Stimulated activated CD8-positive, alpha-beta memory T cell treated with anti-CD3 and anti-CD28 coated beads, Interleukin-7, amount 100 ng/mL, for 1 hour (primary cell): ENCODE measurements at places on chromosomes 3 and 15.

DNA sequence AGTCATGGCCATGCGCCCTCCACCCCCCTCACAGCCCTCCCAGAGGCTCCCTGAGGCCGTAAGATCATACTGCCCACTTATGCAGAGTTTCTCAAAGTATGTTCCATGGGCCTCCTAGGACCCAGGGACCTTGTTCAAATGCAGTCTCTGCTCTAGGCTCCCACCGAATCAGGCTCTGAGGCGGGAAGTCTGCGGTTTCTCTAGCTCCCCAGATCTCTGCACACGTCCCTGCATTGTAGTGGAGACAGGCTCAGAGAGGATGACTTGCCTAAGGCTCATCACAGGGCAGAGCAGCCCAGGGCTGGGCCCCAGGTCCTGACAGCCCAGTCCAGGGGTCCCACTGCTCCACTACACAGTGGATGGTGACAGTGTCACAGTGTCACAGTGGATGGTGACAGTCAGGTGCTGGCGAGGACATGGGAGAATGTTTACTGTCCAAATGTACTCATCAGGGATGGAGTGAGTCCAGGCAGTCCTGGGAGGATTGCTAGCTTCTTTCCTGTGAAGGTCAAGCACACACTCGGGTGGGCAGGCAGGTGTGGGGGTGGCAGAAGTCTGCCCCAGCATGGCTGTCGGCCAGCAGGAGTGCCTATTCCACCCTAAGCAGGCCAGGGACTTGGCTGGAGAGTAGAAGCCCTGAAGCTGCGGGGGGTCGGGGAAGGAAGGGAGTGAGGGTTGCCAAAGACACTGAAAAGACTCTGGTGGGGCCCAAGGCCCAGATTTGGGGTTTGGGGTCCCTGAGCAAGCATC is 12.4 kb downstream of the ANKRD63 start:
- DNase-seq: no peak

DNA sequence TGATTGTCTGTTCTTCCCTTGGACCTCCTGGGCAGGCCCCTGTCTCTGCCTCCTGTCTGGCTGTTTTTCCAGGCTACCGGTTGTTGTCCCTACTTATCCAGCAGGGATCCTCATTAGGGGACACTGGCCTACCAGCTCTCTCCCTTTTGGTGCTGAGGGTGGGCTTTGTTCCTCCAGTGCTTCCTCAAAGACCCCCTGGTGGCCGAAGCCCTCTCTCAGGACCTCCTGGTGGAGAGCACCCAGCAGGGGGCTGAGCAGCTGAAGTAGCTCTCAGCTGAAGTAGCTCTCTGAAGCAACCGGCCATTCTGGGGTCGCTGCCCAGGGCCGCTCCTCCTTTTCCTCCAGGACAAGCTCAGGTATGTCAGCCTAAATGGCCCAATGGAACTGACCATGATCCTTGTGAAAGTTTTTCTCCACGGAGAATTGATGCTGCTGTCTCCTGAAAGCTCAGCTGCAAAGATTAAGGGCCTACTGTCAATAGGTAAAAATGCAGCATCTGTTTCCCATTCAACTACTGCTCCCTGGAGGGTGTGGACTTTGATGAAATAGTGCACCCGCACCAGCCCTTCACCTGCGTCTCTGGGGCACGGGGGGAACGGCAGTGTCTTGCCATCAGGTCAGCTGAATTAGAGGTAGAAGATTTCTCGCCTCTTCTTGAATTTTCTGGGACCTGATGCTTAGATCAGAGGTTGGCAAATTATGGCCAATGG is 27.6 kb downstream of the ARNT2 start:
- no peak for DNase-seq

GRCh38 chr3:108489776-108490175 is 20.6 kb downstream of the MYH15 start:
- no peak for DNase-seq

- DNase-seq: no peak
Observed at GRCh38 chr3:13706451-13706850, 157.5 kb downstream of the FBLN2 start.

GRCh38 chr15:45635191-45635638 is 386 bp downstream of the SQOR start:
- peak; percentile 20 for DNase-seq

DNA sequence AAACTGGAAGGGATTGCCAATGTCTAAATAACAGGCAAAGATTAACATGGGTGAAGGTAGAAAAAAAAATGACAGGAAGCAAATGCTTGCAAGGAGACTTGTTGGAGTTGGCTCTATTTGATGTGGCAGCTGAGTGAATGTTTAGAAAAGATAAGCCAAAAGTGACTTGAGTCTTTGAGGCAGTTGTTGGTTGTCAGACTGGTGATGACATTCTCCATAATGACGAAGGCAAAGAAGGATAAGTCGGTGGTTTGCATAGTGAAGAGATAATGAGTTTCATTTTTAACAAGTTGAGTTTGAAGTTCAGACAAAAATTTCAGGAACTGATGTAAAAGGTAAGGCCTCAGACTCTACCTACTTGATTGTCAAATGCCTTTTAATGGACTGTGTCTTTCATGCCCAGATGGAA is 704.1 kb upstream of the SGO1 start:
- DNase-seq: no peak

DNA sequence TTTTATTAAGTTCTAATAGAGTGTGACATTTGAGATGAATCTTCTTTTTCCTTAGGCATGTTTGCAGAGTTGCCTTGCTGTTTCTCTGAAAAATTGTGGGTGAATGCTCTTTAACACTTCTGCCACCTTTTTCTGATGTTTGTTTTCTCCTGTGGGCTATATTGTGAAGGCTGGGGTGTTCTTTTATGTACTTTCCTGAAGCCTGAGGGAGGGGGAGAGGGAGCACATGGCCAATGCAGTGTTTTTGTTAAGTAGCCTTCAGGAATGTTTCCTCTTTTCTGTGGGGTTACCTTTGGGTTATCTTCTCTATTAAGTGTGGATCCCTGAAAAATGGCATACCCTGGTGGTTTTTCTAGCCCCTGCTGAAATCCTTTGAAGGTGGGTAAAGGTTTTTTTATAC is 50.2 kb downstream of the CMC1 start:
- DNase-seq: no peak

GRCh38 chr15:60006203-60006862 is 2.2 kb downstream of the FOXB1 start:
- DNase-seq: peak; percentile 56

- DNase-seq: no peak
Observed at GRCh38 chr3:71560665-71561064, 22.9 kb downstream of the FOXP1 start.

- DNase-seq: no peak
Observed at GRCh38 chr15:64026591-64026990, 19.7 kb downstream of the DAPK2 start.

DNA sequence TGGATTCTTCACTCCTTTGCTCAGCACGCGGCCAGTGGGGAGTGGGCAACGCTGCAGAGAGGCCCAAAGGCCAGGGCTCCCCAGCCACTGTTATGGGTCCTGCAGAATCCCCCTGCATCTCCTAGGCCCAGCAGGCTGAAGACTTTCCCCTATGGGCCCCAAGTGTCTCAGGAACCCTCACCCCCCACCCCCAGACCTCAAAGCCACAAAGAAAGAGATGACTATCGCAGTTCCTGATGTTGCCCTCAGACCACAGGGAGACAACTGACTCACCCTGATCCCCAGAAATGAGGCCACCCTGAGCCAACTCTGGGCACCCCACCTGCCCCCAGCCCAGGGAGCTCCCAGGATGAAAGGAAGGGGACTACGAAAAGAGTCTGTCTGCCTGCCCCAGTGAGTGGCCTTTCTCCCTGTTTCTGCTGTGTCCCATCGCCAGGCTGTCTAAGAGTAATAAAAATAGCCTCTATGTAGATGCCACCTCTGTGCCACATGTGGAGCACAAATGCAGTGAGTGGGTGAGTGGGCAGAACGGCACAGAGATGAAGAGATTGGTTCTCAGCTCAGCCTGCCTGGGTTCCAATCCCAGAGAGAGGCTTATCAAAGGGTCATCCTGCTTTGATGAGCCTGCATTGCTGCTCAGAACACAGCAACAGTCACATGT is 283.0 kb downstream of the UACA start:
- peak; percentile 31 for DNase-seq

GRCh38 chr3:81161851-81162250 is 599.6 kb downstream of the GBE1 start:
- DNase-seq: no peak

DNA sequence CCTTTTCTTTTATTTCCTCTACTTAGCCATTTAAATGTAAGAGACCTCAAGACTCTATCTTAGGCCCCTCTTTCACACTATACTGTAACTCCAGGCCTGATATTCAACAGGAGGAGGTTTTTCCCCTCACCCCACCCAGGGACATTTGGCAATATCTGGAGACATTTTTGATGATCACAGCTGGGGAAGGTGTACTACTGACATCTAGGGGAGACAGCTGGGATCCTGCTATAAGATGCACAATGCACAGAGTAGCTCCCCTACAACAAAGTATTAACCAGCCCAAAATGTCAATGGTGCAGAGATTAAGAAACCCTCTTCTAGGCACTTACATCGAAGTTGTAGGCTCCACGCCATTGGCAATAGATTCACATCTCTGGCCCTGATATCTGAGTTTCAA is 517.5 kb upstream of the UBE2E2 start:
- no peak for DNase-seq

- DNase-seq: no peak
Observed at GRCh38 chr15:101600035-101600434, 52.1 kb downstream of the TM2D3 start.

GRCh38 chr3:183298701-183299153 is 45.7 kb downstream of the B3GNT5 start:
- no peak for DNase-seq

DNA sequence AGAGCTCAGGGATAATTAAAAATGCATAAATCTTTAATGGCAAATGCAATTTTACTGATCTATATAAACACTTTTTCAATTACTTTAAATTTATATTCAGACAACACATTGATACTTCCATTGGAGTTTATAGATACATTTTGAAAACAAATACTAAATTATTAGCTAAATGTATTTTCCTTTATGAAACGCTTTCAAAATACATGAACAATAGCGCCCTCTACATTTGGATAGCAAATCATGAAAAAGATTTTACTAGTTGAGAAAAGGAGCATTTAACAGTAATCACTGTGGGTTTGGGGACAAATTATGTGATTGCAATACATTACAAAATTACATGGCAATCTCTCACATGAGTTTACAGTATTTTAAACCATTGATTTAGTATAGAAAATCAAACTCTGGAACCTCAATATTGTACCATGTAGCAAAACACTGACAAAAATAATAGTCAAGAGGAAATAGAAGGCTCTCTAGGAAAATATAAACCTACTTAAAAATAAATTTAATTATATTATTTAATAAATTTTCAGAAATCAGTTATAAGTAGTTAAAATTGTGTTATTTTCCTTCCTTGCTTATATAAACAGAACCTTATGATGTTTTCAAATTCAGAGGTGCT is 207.9 kb downstream of the ZIC1 start:
- DNase-seq: no peak

DNA sequence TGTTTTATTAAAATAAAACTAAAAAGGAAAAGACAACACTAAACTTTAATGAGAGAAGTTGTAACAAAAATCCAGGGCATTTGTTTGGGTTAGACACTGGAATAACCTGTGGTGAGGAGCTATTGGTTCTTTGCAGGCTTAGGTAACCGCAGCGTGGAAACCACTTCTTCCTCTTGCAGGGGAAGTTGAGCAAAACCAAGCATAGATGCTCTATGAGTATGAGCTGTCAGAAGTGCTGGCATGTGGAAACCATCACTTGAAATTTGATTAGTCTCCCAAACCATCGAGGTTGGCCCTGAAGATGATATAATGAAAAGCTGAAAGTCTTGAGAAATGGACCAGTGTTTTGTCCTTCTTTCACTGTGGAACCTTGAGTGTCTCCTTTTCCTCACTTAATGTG is 127.1 kb upstream of the RBMS3 start:
- no peak for DNase-seq

DNA sequence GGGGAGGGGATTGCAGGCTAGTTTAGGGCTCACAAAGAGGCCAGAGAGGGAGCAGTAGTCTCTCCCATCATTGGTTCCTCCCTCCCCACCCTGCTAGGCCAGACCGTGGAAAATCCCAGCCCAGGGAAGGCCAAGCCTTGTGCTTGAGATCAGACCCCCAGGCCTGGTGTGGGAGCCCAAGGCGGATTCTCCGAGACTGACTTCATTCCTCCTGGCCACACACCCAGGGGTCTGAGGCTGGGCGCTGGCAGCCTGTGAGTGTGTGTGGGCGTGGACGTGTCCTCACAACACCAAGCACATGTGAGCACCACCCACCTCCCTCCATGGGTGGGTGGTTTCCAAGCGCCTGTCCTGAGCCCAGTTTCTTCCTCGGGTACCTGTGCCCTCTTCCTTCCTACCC is 4.1 kb downstream of the LOXL1 start:
- DNase-seq: no peak

DNA sequence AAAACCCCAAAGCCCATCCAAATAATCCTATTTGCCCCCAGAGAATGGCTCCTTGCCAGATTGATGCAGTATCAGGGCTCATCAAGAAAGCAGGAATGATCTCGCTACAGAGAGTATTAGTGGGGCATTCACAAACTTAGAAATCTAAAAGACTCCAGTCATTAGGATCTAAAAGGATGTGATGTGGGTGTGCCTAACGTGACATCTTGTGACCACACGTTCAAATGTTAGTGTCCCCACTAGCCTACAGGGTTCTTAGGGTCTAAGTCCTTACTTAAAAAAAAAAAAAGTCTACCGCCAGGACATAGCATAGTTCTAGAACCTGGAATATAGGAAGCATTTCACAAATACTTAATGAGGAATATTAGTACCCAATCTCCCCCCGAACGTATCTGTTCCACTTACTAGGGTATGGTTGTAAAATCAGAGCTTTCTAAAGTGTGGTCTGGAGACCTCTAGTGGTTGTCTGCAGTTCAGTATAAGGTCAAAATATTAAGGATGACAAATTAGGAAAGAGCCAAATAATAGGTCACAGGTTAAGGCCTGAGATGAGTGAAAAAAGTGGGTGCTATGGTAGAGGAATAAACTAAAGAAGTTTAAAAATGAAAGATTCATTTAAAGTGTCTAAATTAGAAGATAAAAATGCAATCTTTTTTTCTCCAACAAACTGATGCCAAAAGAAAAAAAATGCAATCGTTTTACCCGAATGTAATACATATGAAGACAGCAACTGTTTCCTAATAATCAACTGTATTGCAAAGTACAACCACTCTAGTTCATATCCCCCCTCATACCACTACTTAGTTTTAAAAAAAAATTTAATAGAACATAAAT is 4.2 kb upstream of the CHRM5 start:
- no peak for DNase-seq

- no peak for DNase-seq
Observed at GRCh38 chr3:38020342-38020726, 9.1 kb downstream of the PLCD1 start.

DNA sequence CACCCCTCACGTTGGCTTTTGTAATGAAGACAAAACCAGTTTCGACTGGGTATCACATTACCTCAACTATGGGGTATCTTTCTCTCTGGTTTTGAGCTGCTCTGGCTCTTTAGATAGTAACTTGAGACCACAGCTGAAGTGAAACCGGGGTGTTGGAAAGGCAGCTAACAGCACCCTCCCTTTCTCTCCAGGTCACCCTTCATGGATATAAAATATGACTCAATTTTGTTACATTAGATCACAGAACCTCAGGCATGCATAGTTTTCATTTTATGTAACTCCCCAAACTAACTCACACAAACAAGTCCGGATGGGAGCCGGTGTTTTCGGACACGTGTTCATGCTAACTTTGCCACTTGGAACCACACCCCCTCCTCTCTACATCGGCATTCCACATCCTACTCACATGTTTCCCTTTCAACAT is 90.7 kb downstream of the NR2F2 start:
- DNase-seq: no peak

GRCh38 chr3:150220799-150221198 is 187.3 kb upstream of the TSC22D2 start:
- DNase-seq: no peak

- no peak for DNase-seq
Observed at GRCh38 chr15:36666228-36666905, 86.9 kb downstream of the CDIN1 start.

GRCh38 chr3:127105587-127105986 is 87.3 kb upstream of the PRR23E start:
- DNase-seq: no peak
